ENCODE measurements at places on chromosomes 1 and 21.
A peak's percentile ranks its signal among the peaks of the same experiment; 100 is the strongest.

- no peak for DNase-seq
Measured at GRCh38 chr1:25524568-25525360, 18.6 kb upstream of the LDLRAP1 start.

- peak; percentile 13 for DNase-seq
Measured at GRCh38 chr1:156128654-156129597, 14.4 kb downstream of the LMNA start.

DNA sequence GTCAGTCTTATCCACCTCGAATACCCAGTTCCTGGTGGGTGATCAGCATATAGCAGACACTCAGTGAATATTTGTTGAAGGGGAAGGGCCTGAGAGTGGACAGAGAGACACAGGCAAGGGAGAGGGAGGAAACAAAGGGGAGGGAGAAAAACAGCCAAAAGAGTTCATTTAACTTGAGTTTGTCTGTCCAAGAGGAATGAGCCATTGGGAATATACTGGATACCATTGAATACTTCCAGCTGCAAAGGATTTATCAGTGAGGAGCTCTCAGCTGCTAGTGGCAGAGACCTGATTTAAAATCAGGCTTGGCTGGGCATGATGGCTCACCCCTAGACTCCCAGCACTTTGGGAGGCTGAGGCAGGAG, 11.5 kb upstream of the BGLAP start:
- no peak for DNase-seq

GRCh38 chr1:40372658-40373322, 737 bp upstream of the SMAP2 start:
- no peak for DNase-seq

- no peak for DNase-seq
Measured at GRCh38 chr1:9657521-9658032, 6.0 kb downstream of the PIK3CD start.

DNA sequence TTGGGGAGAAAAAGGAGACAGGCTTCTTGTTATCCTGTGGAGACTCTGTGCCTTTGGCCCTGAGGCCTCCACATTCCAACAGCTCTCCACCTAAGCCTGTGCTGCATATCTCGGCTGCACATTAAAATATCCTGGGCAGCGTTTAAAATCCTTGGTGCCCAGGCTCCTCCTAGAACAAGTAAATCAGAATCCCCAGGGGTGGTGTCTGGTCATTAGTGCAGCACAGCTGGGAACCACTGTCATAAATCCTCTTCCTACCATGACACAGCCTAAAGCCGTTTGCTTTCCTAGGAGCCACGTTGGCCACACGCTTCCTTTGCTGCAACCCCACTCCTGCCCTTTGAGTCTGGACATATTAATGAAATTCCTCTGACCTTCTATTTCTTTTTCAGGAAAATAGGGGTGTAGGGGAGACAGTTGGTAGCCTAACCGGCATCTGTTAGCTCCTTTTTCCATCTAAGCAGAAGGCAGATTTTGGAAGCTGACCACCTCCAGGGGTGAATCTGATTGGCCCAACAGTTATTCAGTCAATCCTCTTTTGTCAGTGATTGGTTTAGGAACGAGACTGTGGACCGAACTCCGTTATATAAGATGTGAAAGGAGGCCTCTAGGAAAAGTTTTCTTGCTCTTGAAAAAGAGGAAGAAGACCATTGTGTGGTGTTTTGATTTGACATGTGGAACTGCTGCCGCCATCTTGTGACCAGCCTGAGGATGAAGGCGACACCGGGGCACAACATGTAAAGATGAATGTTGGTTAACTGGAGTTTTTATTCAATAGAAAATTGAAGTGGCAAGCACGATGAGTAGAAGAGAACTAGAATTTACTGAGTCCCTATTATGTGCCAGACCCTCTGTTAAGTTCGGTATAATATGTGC, 41.9 kb downstream of the JUN start:
- no peak for DNase-seq

DNA sequence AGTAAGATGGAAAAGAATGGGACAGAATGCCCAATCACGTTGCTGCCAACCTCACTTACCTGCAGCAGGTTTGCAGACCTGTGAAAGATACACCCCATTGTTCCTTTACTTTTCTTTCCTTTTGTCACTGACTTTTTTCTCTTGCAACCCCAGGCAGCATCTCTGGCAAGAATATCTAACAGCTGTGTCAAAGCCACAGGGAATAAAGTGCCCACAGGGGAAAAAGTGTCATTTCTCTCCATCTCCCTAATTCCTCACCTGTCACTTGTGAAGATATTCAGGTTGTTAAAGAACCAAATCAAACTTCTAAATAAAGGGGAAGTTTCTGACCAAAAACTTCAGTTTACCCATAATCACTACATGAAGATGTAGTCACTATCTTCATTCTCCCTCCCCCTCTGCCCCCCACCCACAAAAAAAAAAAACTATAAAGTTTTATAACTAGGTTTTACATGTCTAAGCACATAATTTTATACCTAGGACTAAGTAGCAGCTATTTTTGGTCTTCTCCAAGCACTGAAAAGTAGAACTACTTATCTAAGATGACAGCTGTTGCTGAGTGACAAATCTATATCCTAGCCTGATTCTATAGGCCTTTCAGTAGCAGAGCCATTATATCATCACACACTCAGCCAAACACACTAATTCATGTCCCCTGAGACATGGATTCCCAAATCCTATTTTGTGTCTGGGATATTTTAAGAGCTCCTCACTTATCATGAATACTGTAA, 54.9 kb downstream of the TBX15 start:
- DNase-seq, result no peak

GRCh38 chr1:202010180-202011015, at the start of gene ELF3:
ELF3 (plus strand) TSS chr1:202010587; CDS start chr1:202011137, 550 bp downstream.
- no peak for DNase-seq

- DNase-seq, result no peak
Measured at GRCh38 chr1:19381261-19381660, 69.1 kb downstream of the SLC66A1 start.

DNA sequence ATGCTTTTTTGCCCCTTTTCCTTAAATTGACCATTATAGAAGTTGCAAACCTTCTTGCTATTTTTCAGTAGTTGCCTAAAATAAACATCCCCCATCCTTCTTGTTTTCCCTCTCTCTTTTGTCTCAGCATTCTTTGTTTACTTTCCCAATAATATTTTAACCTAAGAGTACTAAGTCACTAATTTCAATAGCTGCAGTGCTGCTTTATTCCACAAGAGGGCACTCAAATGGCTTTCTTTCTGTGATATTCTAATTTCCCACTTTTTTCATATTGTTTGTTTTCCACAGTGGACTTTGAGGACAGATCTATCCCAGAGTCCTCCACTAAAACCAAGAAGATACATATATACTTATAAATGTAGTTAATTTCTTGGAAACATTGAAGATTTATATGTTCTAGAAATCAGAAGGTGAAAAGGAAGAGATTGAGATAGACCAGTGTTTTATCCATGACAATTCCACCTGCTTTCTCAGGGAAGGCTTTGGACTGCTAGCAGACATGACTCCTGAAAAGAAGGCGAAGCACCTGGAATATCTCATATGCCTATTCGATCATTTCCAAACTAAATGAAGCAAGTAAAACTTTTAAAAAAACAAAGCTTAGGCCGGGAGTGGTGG, 104.8 kb upstream of the GRIK1 start:
- DNase-seq, result no peak

DNA sequence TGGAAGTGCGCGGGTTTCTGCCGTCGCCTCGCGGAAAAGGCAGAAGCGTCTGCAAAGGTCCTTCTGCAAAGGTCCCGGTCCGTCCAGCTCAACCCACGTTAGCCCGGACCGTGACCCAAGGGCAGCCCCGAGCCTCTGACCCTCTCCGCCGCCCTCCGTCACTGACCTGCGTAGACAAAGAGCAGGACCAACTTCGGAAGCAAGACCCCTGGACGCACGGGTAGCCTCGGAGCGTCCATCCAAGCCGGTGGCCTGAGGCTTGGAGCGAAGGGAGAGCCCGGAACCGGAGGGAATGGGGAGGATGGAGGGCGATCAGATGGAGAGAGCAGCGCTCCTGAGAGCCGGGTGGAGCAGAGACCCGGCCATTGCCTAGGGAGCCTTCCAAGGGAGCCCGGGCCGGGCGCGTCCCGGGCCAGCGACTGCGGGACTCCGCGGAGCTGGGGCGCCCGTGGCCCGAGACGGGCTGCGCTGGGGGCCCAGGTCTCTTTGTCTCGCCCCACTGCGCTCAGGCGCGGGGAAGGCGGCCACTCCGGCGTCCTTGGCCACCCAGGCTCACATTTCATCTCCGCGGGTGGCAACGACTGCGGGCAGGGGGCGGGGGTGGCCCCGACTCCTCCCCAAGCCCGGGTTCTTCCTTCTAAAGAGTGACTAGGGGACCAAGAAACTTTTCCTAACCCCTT, at the start of gene CYYR1:
Gene CYYR1 (minus strand): TSS at position 585 of the 680 bp plus-strand sequence. CDS start 346 bp downstream, at position 239.
- DNase-seq, result no peak

- no peak for DNase-seq
Measured at GRCh38 chr1:204313675-204314074, 46.1 kb downstream of the PLEKHA6 start.

DNA sequence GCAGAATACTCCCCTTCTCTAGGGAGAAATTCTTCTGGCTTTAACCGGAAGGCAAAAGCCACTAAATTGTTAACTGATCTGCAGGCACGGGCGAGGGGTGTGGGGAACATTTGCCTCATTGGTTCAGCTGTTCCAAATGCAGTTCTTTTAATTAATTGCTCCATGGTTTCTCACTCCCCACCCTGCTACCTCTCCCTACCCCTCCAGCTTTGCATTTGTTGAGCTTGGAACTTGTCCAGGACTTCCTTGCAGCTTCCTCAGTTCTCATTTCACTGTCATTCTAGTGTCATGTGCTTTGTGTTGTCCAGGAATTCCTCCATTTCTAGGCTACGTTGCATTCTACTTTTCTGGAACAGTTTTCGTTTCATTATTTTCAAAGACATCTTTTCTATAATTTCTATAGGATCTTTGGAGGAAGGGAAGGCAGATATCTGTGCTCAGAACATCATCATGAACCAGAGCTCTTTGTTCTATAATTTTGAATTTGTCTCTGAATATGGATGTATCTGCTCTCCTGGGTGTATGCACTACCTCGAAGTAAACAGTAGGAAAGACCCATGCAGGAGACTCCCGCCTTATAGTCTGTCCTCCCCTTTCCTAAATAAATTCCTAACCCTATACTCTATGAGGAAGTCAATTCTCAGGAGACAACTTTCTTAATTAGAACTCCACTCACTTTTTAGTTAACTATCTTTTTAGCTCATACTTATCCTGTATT, 132.4 kb upstream of the LMO4 start:
- DNase-seq, result no peak

DNA sequence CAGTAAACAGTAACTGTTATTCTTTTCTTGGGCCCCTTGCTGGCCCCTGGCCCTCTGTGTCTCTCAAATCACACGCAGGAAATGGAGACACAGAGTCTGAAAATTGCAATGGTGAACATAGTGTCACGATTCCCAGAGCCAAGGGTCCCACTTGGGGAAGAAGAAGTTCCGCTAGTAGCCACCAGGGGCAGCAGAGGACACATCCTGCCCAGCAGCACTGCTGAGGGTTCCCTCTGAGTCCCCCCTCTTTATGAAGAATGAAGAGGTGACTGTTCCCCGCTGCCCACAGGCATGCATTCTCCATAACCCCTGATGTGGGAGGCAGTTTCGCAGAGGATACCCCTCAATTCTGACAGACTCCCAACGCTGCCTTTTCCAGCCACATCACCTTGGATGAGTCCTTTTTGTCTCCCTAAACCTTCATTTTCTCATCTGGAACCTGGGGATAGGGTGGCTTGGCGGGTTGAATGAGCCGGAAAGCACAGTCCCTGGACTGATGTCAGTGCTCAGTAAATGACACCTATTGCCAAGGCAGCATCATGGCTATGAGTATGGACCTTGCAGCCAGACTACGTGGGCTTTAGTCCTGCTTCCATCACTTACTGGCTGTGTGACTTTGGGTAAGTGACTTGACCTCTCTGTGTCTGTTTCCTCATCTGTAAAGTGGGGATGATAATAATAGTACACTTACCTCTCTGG, 238.0 kb upstream of the TMEM51 start:
- peak; percentile 10 for DNase-seq

DNA sequence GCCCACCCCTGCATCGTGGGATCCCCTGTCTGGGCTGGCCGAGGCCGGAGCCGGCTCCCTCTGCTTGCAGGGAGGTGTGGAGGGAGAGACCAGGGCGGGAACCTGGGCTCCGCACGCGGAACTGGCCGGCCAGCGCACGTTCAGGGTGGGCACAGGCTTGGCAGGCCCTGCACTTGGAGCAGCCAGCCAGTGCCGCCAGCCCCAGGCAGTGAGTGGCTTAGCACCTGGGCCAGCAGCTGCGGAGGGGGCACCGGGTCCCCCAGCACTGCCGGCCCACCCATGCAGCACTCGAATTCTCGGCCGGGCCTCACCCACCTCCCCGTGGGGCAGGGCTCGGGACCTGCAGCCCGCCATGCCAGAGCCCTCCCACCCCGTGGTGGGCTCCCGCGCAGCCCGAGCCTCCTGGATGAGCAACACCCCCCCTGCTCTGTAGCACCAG, 422.6 kb downstream of the AMY1C start:
- no peak for DNase-seq

GRCh38 chr1:5164158-5164557, 509.7 kb downstream of the AJAP1 start:
- DNase-seq, result no peak

Measured in CD4-positive, alpha-beta T cell treated with Interleukin-1 beta for 1 hour (primary cell).